ENCODE measurements at places on chromosomes 3 and 15.
A peak's percentile ranks its signal among the peaks of the same experiment; 100 is the strongest.

GRCh38 chr3:192220915-192221314 is 506.4 kb downstream of the FGF12 start:
- no peak for DNase-seq

DNA sequence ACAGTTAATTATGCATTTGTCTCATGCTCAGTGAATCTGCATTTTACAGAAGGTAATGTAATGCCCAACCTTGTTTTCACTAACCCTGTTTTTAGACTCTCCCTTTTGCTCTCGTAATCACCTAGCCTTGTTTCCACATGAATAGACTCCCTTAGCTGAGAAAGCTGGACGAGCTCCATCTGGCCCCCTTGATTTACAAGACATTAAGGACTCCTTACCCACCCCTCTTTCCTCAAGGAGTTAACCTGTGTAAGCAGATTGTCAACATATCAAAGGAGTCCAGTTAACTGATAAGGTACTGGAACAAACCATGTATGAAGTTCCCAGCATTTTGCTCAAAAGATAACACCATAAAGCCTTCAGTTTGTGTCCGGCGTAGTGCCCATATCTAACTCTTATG is 99.6 kb downstream of the VPS8 start:
- no peak for DNase-seq

DNA sequence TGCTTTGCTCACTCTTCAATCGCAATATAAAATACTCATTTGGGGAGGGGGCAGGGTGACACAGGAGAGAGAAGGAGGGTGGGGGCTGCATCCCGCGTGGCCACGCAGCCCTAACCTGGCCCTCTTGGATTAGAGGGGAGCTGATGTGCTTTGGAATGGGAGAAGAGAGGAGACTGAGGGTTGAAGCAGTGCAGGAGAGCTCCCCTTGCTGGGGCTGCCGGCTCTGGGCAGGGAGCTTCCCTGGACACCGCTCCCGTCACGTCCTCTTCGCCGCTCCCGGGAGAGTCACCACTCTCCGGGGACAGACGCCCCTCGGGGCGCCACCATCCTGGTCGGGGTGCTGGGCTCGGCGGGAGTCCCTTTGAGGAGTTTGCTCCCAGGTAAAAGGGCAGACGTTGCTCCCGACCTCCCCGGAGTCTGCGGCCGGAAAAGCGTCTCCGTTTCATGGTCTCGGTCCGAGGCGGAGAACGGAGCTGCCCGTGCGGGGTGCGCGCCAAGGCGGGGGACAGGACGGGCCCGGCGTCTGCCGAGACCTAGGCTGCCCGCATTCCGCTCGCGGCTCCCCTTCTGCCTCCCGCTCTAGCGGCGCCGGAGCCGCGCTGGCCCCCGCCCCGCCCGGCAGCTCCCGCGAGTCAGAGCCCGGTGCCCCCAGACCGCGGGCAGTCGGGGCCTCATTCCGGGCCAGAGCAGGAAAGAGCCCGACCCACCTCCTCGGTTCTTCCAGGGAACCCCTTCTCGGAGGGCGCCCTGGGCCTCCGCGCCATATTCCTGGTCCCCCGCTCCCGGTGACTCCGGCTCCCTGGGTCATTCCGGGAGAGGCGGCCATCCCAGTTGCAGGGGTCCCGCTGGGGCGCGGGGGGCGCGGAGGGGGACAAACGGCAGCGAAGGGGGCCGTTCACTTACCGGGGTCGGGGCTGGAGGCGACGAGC is 603 bp downstream of the SLC7A14 start:
- no peak for DNase-seq

- no peak for DNase-seq
Observed at GRCh38 chr3:2172561-2173171, 74.0 kb downstream of the CNTN4 start.

- DNase-seq = no peak
Observed at GRCh38 chr15:100612539-100612938, 10.2 kb downstream of the ASB7 start.

- no peak for DNase-seq
Observed at GRCh38 chr3:10524799-10525301, 19.5 kb upstream of the ATP2B2 start.

DNA sequence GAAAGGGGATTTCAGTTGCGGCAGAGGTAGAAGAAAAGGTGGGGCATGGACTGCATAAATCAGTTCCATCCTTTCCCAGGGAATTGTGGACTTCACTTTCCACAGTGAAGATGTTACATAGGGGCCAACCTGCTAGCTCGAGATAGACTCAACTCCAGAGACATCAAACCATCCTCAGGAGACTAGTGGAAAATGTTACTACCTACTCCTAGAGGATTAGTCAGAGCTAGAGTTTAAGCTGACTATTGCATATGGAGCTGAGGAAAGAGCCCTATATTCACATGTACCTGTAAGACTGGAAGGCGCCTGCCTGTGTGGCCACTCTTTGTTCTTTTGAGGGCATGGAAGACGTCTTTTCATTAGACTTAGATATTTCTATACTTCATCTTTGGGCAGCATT is 69.2 kb downstream of the KLHL25 start:
- no peak for DNase-seq

DNA sequence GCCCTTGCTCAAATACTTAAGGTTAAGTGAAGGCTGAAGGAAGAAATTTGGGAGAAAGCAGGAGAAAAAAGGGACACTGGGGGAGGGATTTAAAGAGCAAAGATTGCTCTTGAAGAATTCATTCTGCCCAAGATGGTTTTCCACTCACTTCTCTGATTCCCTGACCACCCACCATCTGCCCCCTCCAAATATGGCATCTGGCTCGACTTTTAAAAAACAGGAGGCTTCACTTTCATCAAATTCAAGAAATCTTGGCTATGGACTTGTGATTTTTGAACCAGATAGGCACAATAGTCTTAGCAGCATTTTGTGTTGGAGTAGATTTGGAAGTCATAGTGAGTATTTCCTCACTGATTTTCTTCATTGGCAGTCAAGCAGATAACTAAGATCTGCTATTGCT is 574.4 kb upstream of the SUCLG2 start:
- DNase-seq = no peak

GRCh38 chr15:29134239-29134638 is 135.4 kb downstream of the NSMCE3 start:
- DNase-seq = no peak

DNA sequence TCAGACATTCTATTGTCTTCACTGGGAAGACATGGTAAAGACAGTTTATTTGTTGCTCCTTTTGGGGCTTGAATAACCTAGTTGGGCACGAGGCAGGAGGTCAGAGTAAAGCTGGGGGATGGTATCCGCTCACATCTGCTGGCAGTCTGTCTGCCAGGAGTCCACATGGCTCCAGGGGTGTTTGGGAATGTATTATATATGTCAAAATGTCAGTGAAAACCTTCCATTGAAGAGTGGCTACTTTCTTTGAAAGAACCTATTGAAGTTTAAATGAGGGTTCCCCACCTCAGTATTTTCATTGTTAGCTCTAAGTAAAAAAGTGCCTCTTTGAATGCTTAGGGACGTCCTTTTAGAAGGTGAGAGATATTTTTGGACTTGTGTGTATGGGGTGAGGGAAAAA is 68.4 kb downstream of the CLDN11 start:
- no peak for DNase-seq

- DNase-seq = peak; percentile 94
Observed at GRCh38 chr15:48395521-48396011, 64.3 kb downstream of the DUT start.

DNA sequence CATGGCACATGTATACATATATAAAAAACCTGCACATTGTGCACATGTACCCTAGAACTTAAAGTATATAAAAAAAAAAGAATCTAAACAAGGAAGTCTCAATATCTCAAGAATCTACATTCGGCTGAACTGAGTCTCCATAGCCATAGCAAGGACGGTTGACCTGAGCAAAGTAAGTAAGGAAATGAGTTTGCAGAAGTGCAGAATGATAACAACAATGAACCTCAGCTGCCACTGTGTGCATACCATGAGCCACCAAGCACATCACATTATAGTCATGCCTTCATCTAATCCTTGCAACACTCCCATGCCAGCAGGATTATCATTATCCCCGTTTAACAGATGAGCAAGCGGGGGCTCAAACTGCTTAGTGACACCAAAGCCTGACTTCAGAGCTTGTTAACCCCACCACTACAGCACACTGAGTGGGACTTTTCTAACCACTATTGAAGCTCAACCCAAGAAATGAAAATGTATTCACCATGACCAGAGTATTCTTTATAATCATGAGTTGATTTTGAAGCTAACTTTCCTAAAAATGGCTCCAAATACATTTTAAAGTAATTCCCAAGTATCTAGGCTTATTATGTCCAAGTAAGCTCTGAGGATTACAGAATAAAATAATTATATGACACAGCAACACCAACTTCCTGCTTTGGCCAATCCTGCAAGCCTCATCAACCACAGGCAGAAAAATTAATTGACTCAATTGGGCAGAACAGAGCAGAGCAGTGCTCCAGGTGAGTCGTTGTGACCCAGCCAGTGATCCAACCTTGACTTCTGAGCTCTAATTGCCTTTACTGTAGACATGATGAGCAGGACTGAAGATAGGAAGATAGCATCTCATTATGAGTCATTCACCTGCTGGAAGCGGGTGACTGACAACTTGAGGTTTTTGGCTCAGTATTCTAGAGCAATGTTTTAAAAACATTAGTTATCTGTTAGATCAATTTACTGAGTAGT is 47.3 kb upstream of the IL12A start:
- DNase-seq = no peak

GRCh38 chr3:102454181-102454580 is 19.4 kb downstream of the ZPLD1 start:
- DNase-seq = no peak

- DNase-seq = no peak
Observed at GRCh38 chr3:12040902-12041301, 36.7 kb downstream of the SYN2 start.

DNA sequence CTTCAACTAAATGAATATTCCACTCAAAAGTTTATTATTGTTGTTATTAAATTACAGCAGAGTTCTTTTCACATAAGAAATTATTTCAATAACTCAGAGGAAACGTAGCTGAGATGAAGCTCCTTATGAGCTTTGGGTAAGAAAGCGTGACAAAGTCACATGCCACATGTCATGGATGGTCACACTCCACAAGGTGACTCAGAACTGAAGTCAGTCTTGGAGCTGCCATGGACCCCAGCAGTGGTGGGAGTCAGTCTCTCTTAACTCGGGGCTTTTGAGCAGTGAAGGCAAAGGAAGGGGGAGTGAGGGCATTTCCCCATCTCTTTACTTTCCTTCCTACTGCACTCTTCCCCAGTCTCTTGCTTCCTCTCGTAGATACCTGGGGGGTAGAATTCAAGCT is 87.5 kb upstream of the FAM3D start:
- no peak for DNase-seq

- DNase-seq = no peak
Observed at GRCh38 chr3:52670621-52671521, 14.8 kb downstream of the PBRM1 start.

DNA sequence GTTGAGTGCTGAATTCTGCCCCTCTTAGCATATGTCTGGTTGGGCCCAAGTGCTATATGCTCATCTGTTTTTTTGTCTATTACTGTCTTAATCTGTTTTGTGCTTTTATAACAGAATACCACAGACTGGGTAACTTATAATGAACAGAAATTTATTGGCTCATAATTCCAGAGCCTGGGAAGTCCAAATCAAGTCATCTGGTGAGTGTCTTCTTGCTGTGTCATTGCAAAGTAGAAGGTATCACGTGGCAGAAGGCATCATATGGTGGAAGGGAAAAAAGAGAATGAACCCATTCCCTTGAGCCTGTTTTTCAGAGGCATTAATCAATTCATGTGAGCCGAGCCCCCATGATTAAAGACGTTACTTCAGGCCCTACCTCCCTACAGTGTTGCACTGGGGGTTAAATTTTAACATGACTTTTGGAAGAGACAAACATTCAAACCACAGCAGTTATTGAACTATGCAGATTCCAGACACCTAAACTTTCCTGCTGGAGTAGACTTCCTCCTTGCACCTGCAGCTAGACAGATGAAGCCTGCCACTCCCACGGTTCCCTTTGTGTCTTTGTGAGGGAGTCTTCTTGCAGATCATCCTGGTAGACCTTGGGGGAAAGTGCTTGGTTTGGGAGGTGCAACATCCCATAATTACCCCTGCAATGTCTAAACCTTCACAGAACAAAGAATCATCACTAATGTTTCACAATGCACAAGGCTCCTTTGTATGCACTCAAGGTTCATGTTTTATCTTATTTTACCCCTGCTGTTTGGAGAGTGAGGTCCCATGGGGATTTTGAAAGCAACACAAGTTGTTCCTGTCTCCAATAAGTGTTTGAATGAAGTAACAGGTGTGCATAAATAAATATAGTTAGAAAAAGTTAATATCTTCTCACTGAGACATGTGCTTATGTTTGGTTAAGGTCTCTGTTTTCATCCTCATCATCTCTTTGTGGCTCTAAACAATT is 64.7 kb upstream of the XCR1 start:
- DNase-seq = no peak

DNA sequence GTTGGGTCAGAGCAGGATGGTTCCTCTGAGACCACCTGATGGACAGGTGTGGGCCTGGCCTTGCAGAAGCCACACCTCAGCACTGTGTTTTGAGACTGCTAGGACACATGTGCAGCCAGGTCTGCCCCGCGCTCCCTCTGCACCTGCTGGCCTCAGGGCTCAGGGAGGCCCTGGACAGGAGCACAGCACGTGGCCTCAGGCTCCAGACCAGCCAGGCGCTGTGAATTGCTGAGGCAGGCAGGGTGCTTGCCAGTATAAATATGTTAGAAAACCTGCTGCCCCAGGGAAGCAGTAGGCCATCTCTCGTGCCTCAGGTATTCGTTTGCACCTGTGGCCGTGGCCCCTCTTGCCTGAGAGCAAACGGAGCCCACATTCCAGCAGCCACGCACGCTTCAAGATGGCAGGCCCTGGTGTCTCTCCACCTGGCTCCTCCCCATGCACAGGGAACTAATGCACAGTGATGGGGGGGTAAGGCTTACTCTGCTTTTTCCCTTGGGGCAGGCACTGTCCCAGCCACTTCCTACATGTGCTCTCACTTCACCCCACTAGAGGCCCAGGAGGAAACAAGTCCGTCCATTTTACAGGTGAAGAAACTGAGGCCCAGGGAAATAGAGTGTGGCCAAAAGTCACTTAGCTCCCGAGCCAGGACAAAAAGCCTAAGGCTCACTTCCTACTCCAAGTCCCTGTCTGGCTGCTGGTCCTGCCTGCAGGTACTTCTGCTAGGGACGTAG is 20.4 kb downstream of the SEC61A1 start:
- DNase-seq = no peak

GRCh38 chr3:37127340-37127739 is 47.0 kb downstream of the LRRFIP2 start:
- no peak for DNase-seq

- DNase-seq = no peak
Observed at GRCh38 chr3:183283886-183284285, 30.8 kb downstream of the B3GNT5 start.

DNA sequence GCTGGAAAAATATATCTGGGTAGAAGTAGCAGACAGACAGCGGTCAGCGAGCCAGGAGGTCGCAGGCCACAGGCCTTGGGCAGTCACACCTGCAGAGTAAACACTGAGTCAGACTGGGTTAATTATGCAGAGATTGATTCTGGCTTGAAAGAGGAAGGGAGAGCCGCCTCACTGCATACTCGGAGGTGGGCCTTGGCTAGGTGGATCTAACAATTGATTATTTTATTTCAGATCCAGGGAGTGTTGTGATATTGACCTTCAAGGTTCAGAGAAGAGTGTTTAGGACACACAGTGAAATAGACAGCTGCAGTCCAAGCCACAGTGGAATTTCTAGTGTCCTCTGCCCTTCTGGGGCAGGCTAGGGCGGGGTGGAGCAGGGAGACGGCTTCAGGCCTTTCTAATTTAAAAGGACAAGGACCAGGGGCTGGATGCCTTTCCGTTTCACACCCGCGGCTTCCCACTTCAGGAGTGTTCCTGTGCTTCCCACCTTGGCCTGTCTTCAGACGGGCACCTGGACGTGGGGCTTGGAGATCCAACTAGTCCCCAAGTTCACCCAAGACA is 237.3 kb downstream of the XXYLT1 start:
- no peak for DNase-seq

Measured in skin of body (tissue), 3 donors.